ENCODE measurements at places on chromosomes 1 and 21.

GRCh38 chr21:16047904-16048303 is 318.1 kb downstream of the USP25 start:
- no peak for DNase-seq

DNA sequence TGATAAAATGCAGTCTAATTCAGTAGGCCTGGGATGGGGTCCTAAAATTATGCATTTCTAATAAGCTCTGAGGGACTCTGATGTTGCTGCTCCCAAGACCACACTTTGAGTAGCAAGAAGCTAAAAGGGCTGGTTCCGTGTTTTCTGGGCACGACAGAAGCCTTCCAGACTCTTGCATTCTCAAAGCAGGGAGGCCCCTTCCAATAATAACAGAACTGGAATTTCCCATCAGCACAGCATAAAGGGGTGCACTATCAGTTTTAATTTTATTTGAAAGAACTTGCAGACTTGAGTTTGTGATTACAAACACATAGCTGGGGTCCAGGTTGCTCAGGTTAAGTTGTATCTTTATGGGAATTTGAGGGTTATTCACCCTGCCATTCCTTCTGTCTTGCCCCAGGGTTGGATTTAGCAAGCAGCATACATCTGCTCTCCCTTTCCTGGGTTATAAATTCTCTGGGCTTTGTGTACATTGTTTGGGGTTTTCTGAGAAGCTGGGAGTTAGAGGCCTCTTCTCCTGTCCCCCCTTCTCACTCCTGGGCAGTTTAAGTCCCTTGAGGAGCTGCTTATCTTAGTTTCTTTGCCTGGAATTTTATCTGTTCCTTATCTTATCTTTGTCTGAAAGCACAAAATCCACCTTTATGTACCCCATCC is 94.2 kb upstream of the SLC2A1 start:
- no peak for DNase-seq

DNA sequence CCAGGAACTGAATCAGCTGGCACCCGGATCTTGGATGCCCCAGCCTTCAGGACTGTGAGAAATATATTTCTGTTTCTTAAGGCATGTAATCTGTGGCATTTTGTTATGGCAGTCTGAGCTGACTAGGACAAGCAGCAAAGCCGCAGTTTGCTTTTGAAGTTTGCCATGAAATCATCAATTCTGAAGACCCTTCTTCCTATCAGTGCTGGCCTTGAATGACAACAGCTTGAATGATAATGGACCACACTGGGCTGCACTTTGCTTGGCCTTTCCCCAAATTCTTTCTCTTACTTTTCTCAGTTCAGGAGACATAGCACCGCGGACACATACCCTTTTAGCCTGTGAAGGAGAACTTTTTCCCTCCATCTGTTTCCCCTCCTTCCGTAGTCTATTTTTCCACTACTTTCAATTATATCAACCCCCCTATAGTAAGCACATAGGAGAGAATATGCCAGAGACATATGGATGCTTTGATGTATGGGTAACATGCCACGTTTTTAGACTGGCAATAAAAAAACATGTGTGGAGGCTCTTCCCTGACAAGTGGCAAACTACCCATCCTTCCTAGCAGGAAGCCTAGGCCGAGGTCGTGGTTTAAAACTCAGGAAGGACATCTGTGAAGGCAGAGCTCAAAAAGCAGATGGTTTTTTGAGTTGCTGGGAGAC is 42.9 kb downstream of the HLX start:
- DNase-seq: no peak

DNA sequence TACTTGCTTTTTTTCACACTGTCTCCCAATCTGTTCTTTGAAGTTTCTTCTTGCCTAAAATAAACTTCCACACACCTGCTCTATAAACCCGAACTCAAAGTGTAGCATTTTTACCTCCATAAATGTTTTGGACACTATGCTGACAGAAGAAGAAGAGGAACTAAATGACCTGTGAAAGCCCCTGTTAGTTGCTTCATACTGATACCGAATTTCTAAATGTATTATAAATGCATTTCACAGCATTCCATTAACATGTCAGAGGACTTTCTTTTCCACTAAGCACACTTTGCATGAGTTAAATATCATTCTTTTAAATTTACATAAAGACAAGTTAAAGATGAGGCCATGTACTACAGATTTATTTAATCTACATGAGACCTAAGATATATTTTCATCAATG is 281.0 kb downstream of the SMYD3 start:
- no peak for DNase-seq

- DNase-seq: no peak
Observed at GRCh38 chr1:111318523-111318922, 27.9 kb downstream of the CHIA start.

- no peak for DNase-seq
Observed at GRCh38 chr1:184034761-184035379, 2.7 kb downstream of the COLGALT2 start.

DNA sequence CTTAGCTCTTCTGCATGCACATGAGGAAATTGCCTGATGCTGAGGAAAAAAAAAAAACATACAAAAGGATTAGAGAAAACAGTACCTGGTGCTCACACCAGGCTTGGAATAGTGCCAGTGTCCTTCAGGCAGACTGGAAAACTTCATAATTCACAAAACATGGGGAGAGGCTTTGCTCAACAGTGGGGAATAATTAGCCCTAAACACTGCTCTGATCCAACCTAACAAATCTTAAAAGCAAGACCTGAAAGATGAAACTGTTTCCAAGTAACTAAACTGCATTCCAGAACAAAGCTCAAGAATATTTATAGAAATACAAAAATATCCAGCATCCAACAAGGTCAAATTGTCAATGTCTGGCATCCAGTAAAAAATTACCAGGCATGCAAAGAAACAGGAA is 124.8 kb downstream of the AK5 start:
- DNase-seq: no peak

- DNase-seq: no peak
Observed at GRCh38 chr1:201715801-201716741, 112.9 kb upstream of the IPO9 start.

- DNase-seq: no peak
Observed at GRCh38 chr1:228016181-228016510, 9.3 kb downstream of the WNT3A start.

GRCh38 chr1:26408604-26409003 is 2.0 kb upstream of the LIN28A start:
- peak; percentile 71 for DNase-seq

GRCh38 chr1:21381354-21381753 is 58.6 kb upstream of the NBPF3 start:
- DNase-seq: no peak

GRCh38 chr1:207084701-207085180 is 3.9 kb upstream of the C4BPB start:
- peak; percentile 49 for DNase-seq

DNA sequence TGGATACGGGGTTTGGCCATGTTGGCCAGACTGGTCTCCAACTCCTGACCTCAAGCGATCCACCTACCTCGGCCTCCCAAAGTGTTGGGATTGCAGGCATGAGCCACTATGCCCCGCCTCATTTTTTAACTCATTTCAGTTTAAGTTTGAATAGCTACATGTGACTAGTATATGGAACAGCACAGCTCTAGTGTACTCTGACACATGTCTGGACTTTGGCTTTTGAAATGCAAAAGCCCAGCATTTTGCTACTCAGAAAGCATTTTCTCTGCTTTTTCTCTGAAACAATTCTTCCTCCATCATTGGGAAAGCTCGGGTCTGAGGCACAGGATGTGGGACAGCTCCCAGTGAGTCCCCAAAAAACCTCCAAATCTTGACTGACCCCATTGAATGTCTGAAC is 4.0 kb upstream of the SSR2 start:
- no peak for DNase-seq

GRCh38 chr1:4468386-4468785 is 186.0 kb upstream of the AJAP1 start:
- no peak for DNase-seq

DNA sequence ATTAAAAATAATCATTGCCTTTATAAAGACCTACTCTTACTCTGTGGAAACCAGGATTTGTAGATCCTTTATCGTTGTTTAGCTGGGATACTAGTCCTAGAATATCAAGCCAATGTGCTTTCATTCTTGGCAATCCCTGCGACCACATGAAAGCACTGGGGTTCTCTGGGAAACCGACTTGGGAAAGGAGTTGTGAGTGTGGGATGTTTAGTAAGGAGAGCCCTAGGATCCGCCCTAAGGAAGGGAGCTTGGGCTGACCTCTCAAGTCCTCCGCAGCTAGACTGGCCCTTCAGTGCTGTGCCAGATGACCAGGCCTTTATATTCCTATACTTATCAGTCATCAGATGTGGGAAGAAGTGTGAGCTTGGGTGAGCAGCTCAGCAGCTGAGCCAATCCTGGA is 5.2 kb upstream of the KRTAP19-8 start:
- no peak for DNase-seq

DNA sequence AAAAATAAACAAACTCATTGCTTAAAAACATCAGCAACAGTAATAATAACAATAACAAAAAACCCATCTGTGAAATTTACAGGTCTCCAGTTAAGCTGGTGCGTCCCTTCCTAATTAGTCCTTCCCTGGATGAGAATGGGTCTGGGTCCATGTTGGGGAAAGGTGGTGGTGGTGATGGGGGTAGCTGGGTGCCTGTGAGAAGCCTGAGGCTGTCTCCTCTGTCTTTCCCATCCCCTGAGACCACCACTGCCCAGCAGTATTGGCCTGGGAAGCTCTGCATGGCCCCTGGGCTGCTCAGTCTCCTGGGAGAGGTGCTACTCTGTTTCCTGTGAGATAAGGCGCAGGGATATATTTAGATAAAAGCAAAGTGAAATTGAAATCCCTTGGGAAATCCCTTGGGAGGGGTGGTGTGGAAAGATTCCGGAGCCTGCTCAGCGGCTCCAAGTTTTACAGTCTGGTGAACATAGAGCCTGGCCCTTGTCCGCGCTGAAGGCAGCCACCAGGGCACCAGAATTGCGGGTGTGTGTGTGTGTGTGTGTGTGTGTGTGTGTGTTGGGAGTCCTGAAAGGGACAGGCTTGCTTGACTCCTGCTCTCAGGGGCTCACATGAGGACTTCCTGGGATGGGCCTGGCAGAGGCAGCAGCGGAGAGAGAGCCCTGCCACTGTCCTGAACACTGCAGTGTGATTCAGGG is 150.2 kb downstream of the FOXD2 start:
- DNase-seq: no peak

DNA sequence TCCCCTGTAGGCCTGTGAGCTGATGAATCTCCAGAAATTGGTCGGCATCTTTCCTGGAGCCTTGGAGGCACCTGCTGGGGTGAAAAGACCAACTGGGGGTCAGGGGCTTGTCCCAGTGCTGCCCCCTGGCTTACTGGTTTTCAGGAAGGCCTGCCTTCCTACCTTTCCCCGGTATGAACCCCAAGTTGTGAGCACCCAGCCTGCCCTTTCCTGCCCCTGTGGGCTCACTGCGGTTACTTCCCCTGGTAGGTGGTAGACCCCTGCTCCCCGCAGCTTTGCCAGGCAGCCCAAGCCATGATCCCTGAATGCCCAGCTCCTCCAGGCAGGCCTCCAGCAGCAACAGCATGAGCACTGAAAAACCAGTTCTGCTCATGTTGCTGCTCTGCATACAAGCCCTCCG is 10.2 kb downstream of the DMRTB1 start:
- DNase-seq: no peak

GRCh38 chr1:198374288-198374687 is 166.2 kb downstream of the ATP6V1G3 start:
- DNase-seq: no peak

GRCh38 chr21:46005081-46005480 is 23.5 kb downstream of the COL6A1 start:
- DNase-seq: no peak

GRCh38 chr1:89460325-89460724 is 64.3 kb upstream of the LRRC8B start:
- no peak for DNase-seq

DNA sequence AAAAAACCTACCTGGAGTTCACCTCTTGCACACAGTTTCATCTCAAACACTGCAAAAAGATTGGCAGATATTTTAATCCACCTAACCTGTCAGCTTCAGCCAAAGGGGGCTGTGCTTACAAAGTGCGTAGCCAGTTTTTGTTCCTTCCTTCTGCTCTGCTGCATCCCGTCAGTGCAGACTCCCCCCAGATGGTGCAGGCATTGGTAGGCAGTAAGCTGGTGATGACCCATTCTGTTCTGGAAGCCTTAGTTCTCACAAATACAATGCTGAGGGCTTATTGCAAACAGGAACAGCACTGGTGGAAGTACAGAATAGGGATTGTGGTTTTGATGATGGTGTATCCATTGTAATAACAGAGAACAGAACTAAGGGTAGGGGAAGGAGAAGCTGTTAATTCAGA is 239.5 kb downstream of the RYR2 start:
- DNase-seq: no peak

- no peak for DNase-seq
Observed at GRCh38 chr1:151799179-151800022, 5.8 kb downstream of the LINGO4 start.

- DNase-seq: peak; percentile 30
Observed at GRCh38 chr1:159214149-159214760, 9.6 kb downstream of the ACKR1 start.

DNA sequence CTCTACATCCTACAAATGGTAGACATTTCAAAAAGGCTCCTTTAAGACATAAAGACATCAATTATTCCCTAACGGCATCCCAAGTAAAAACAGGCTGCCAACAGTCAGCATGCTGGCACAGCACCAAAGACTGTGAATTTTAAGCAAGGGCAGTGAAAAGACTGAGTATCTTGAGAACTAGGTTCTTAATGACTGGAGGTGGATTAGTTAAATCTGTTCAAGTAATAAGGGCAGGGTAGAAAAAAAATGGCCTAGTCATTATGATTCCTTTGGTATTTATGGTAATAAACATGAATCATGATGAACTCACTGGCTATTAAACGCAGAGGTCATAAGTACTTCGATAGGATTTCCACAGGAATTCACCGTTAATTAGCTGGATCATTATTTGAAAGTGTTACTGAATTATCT is 75.2 kb downstream of the KIFAP3 start:
- DNase-seq: no peak

DNA sequence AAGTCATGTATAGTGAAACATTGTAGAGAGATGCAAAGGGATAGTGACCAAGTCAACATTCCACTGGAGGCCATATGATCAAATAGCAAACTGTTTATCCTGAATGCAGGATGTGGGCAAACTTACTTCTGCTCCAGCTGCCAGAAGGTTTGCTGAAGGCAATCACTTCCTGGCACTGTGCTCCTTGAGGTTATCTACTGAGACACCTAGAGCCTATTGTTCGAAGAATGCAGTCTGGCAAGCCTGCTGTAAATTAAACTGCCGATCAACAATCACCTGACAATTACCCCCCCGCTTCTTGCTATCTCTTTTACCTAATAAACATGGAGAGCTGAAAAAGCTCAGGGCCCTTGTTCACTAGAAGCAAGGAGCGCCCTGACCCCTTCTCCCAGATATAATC is 139.4 kb upstream of the B3GALT2 start:
- DNase-seq: no peak

DNA sequence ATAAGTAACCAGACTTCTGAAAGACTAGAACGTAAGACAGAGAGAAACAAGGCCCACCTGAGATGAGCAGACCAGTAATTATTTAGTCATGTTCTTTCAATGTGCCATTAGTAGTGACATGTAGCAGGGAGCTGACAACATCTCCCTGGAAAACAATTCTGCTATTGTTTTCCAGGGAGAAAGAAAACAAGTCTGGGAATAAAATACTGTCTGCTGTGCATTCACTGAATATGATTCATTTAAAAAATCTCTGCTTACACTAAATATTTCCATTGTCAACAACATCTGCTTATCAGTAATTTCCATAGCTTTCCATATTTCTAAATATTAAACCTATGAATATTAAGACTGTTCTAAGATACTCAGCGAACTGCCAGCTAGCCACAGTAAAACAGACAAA is 80.0 kb downstream of the VCAM1 start:
- DNase-seq: no peak
